ENCODE measurements at places on chromosomes 13 and 19.

- DNase-seq = no peak
Observed at GRCh38 chr13:36920616-36921185, 663 bp upstream of the SMAD9 start.

GRCh38 chr19:33812388-33813330 is 16.0 kb downstream of the KCTD15 start:
- DNase-seq = no peak

DNA sequence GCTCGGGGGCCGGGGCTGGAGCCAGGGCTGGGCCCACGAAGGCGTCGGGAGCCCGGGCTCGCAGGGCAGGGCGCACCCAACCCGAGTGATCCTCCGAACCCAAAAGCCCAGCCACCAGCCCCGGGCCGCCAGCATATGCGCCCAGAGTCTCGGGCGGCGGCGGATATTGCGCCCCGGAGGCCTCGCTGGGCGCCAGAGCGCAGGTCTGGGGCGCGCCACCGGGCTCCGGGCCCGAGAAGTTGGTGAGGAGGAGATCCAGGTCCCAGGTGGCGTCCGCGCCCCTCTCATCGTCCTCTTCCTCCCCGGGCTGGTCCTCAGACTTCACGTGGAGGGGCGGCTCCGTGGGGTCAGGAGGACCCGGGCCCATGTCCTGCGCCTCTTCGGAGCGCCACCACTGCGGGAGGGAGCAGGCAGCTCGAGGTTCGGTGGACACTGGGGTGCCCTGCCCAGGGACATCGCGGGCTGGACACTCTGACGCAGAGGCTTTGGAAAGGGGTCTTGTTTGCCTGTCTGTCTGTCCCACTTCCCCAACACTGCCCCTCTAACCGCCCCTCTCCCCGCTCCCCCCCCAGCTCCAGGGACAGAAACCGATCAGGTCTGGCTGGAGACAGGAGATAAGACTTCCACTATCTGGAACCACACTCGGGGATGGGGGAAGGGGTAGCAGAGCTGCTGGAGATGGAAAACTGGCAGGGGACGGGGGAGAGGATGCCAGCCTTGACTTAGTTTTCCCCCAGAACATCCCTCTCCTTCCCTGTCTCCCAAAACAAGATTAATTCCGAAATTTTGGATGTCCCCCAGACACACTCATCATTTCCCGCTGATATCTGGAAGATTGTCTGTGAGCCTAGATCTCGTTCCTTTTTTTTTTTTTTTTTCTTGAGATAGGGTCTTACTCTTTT is 1.0 kb downstream of the KLF1 start:
- DNase-seq = no peak

- DNase-seq = no peak
Observed at GRCh38 chr13:78325585-78325984, 277.8 kb downstream of the POU4F1 start.

DNA sequence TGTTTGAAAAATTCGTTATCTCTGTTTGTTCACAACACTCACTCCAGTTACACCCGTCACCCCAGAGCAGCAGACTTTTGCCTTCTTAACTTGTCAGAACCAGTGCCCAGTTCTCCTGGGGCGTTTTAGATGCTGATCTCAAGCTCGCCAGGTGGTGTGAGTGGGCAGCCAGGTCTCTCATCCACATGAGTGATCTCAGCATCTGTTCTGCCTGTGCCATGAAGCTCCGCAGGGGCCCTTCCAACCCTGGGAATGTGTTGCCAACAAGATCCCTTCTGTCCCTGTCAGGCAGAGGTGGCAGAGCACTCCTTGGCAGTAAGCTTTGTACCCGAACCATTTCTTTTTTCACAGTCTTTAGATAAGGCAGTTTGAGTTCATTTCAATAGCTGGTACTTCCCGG is 896.5 kb downstream of the UQCRFS1 start:
- DNase-seq = no peak

DNA sequence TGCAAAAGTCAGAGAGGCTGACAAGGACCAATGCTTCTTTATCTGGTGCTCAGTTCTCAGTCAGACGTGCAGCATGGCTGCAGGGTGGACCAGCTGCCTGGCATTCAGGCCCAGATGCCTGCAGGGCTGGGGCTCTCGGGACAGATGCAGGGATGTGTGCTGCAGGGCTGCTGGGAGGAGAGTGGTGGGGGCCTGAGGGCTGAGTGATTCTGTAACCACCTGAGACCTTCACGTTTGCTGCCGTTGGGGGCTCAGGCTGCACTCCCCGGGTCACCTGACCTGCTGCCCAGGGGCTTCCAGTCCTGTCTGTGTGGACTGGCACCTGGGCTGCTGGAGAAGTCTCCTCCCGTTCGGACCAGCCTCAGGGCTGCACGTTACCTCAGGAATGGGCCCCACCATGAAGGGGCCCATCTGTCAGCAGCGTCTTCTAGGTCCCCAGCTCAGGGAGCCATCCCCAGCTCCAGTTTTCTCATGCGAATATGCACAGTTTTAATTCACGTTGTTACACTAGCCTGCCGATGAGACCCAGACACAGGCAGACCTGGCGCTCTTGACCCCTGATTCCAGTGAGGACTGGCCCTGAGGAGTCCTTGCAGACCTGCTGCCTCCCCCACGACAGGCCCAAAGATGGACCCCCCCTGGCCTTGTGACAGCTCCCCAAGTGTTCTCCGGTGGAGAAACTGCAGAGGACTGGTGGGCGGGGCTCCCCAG is 16.9 kb downstream of the KCTD15 start:
- DNase-seq = no peak

DNA sequence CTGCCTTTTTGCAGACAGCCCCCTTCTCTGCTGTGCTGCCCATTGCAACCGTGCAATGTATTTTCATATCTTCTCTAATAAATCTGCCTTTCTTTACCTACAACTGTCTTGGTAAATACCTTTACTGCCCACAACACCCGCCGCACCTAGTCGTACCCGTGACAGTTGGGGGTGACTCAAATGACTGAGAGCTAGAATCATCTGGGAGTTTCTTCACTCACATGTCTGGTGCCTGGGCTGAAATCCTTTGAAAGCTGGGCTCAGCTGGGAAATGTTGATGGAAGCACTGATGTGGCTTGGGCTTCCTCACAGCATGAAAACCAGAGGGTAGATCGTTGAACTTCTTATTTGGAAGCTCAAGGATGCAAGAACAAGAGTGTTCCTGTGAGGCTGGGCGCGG is 2.8 kb upstream of the PNMA8A start:
- DNase-seq = no peak

GRCh38 chr13:68176475-68176874 is 946.3 kb upstream of the PCDH9 start:
- DNase-seq = no peak

- no peak for DNase-seq
Observed at GRCh38 chr13:111629016-111629415, 308.6 kb downstream of the TEX29 start.

DNA sequence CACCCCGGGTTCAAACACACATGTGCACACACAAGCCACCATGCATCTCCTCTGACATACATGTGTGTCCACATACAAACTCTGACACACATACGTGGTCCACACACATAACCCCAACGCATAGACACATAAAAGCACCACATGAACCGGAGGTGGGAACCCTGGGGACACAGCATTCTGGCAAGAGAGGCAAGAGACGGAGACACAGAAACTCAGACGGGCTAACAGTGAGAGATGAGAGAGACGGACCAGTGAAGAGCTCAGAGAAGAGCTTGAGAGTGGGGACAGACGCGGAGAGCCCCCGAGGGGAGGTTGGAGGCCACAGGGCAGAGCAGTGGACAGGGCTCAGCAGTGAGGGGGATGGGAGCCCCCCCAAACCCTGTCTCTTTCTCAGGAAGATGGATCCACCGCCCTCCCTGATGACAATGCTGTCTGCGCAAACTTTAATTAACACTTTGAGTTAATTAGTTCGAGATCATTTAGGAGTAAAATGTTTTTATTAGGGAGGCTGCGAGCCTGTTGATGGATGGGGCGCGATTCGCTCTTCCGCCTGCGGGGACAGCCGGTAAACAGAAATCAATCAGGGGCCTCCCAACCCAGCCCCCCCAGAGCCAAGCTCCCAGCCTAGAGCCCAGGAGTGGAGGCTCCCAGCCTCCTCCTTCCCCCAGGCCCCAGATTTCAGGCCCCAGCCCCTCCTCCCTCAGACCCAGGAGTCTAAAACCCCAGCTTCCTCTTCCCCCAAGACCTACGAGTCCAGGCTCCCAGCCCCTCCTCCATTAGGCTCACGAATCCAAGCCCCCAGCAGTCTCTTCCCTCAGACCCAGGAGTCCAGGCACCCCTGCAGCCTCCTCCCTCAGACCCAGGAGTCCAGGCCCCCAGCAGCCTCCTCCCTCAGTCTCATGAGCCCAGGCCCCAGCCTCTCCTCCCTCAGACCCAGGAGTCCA is 9.5 kb upstream of the ERFL start:
- DNase-seq = no peak

DNA sequence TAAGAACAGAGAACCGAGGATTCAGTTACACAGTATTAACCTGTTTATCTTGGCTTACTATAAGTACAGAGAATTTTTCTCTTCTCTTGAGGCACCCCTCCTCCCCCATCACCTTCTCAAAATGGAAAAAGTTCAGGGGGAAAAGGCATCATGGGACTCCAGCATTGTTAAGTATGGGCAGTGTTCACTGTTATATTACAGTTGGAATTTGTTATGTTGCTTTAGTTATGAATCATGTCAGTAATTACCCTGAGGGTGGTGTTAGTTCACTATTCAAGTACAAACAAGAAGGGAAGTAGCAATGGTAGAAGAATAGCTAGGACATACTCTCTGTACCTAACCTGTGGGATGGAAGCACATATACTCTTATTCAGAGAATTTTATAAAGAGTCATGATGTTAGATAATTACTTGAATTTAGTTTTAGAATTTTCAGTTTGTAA is 12.0 kb downstream of the LPAR6 start:
- no peak for DNase-seq

DNA sequence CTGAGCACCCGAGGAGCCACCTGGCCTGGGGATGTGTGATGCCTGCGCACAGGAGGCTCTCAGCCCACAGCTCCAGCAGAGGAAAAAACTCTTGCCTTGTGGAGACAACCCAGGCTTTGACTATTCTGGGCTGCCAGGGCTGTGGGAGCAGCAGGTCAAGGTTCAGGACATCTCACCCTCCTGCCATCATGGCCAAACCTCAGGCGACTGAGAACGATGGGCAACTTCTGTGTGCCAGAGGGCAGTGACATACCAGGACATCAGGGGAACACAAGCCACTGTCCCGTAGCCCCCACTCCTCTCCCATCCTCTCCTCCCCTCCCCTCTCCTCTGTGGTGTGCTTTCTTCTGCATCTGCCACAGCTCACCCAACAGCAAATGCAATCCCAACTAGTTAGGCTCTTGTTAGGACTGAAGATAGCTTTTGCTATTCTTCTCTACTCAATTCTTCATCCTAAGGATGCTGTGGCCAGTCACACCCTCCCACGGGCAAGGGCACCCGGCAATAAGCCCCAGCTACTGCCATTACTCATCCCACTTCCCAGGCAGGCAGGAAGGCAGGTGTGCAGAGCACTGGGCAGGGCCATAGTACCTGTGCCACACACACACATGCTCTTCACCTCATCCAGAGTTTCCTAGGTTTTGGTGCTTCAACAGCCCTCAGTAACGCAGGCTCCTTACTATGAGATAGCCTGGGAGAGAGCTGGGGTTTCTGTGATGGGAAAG is 16.8 kb downstream of the ELL start:
- no peak for DNase-seq

GRCh38 chr13:61078976-61079770 is 336.5 kb downstream of the PCDH20 start:
- DNase-seq = no peak

DNA sequence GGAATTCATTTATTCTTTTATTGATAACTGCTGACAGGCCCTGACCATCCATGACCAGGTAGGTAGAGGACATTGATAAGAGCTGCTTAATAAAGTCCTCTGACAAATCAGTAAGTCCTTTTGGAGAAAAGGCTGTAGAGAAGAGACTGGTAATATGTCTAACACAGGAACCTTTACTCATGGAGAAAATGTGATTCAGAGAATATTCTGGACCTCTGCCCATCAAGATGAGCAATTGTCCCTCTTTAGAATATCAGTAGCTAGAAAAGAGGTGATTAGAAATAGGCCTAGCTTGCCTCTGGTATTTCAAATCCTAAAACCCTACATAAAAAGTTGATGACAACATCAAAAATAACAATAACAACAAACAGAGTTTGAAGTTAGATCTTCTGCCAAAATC is 642.3 kb downstream of the TBC1D4 start:
- DNase-seq = no peak

- DNase-seq = no peak
Observed at GRCh38 chr13:109655611-109656010, 130.8 kb downstream of the IRS2 start.

GRCh38 chr13:26022538-26023292 is 29.1 kb downstream of the SHISA2 start:
- DNase-seq = no peak

DNA sequence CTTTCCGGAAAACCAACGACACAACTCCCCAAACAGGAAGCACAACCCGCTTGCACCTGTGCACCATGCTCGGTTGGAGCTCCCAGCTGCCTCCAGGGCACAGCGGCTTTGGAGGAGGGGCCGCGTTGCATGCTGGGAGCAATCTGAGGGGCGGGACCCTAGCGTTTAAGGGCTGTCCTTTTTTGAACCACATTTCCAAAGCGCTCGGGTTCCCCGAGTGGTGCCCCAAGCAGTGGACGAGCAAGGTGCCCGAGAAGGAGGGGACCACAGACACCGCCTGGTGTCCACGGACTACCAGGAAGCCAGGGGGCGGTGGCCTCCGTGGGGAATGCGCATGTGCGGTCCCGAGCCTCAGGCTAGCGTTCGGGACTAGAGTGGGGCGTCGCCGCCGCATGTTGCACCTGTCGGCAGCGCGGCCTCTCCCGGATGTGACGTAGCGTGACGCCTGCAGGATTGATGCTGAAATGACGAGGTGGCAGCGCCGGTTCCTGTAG is 11.9 kb upstream of the ZNF57 start:
- DNase-seq = no peak

GRCh38 chr19:19306191-19306590 is 14.1 kb downstream of the SUGP1 start:
- DNase-seq = no peak

GRCh38 chr13:104782741-104783140 is 1716.5 kb upstream of the SLC10A2 start:
- no peak for DNase-seq

All from stimulated activated CD4-positive, alpha-beta T cell treated with anti-CD3 and anti-CD28 coated beads, TNF-alpha, amount 100 ng/mL, for 1 hour (primary cell).